ENCODE measurements at places on chromosomes 16 and 17.
A peak's percentile ranks its signal among the peaks of the same experiment; 100 is the strongest.

- no peak for DNase-seq
These were observed 56.0 kb upstream of the LHX1 start for GRCh38 chr17:36881323-36881722.

- DNase-seq = no peak
These were observed 45.0 kb upstream of the NOL11 start for GRCh38 chr17:67672592-67673335.

DNA sequence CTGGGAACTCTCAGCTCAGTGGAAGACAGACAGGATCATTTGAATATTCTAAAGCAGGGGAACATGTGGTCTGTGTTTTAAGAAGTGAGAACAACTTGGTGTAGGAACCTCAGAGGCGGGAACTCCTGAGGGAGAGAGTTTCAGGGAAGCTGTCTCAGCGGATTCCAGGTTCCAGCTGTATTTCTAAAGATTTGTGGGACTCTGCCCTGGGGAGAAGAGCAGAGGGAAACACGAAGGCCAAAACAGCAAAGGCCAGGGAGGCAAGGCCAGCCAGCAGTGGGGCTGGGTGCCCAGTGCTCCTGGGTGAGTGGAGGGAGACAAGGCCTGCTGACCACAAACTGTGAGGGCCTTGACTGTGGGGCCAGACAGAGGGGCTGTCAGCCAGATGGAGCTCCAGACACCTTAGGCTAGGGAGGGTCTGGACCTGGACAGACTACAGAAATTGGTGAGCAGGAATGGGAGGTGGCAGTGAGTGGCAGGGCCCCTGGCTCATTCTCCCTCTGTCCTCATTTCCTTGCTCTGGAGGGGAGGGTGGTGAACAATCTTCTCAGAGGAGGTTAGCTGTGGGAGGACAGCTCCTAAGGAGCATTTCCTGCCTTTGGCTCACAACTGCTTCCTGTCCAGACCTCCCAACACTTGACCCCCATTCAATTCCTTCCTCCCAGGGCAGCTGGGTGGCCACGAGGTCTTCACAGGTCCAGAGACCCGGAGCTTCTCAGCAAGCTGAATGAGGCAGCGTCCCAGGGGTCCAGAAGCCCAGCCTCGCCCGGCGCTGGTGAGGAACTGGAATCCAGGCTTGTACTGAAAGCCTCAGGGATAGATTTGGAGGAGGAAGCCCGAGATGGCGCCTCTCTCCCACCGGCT is 21.0 kb upstream of the FZD2 start:
- DNase-seq = no peak

- DNase-seq = no peak
These were observed 36.9 kb downstream of the CIBAR2 start for GRCh38 chr16:85075236-85075924.

DNA sequence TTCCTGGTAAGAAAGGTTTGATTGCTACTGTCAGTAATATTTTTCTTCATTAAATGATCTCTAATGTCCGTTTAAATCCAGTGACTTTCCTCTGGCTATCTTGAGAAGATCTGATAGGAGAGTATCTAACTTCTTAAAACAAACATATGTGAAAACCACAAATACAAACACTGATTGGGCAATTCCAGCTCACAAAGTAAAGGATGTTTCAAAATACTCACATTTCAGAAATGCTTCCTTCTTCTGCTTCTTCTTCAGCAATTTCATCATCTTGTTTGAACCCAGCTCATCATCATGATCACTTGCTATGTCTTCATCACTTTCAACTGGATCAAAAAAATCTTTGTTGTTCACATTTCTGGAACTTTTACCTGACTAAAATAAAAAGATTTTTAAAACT is 64.3 kb upstream of the RBL2 start:
- no peak for DNase-seq

DNA sequence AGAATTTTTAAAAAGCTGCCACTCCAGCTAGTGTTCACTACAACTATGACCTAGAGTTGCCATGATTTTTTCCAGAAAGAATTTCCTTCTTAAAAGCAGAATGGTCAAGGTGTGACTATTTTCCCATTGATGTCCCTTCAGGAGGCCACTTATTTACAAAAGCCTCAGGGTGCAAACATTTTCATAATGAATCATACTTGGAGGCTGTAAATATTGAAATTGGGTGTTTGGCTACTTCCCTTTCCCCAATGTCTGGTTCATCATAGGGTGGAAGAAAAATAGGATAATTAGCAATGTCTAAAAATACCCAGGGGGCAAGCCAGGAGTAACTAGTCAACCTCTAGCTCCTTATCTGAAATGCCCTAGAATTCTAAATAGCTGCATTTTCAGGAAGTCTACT is 18.8 kb downstream of the AXIN2 start:
- no peak for DNase-seq

DNA sequence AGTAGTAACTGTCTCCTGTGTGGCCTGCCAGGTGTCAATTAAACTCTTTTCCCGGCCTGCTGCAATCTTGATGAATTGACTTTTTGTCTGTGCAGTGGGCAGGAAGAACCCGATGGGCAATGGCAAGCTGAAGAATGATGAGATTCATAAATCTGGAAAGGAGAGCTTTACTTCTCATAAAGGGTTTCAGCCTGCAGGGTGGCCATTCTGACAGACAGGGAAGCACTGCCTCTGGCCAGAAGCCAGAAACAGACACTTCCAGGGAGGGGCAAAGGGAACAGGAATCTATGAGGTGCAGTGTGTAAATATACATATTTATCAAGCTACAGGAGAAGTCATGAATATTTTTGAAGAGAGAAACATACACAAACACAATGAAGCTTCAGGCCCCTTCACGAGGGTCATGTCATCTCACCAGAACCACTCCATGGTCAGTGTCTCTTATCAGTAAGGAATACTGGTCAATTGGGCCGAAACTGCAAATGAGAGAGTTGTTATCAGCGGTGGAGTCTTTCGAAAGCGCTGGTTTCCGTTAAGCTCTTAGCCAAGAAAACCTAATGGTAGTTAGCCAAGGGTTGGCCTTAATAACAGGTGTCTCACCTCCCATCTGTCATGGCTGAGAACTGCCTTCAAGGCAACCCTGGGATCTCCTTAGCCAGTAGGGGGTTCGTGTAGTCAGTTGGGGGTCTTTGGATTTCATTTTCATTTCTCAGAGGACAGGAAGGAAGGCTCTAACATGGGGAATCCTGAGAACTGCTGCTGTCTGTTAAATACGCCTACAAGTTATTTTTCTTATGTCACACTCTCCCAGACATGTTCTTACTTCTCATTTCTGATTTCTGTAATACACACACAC is 1.2 kb upstream of the NARF start:
- DNase-seq = no peak

DNA sequence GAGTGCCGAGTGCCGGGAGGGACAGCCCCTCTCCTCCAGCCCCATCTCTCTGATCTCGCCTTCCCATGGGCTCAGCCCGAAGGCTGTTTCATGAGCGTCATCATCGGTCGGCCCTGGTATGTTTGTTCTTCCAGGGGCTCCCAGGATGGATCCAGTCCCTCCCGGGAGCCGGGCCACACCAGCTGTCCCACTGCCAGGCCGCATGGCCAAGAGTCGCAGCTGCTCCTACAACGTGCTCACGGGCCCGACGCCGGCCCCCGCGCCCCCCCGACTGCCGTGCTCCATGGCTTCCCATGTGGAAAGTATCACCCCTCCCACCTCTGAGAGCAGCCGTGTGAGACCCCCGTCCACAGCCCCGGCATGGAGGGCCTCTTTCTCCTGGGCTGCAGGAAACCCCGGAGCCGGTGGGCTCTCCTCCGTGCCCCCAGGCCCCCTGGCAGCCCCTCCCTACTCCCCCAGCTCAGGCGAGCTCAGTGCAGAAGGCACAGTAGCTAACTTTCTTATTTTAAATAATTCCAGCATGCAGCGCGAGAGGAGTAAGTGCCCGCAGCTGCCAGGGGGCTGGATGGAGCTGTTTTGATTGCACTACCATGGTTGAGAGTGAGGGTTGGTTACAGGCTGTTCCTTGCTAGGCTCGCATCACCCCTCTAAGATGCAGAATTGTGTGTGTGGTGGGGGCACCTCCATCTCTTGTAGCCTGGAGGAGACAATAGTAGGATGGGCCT is 26.6 kb upstream of the GSE1 start:
- DNase-seq = no peak

DNA sequence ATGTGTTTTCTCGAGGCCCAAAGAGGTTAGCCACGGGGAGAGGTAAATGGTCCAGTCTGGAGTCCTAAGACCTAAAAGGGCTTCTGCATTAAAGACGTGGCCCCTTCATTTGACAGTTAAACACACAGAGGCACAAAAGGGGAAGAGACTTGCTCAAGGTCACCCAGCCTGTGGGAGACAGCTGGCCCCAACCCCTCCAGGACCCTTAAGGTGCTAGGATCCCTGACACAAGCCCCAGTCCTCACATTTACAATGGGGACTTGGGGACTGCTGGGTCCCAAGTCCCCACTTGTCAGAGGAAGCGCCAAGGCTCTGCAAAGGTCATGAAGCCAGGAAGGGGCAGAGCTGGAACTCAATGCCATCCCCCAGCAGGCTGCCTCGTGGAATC is 1.7 kb downstream of the ABAT start:
- no peak for DNase-seq

GRCh38 chr16:59698346-59699020 is 964.4 kb upstream of the GOT2 start:
- no peak for DNase-seq

GRCh38 chr17:40491486-40491885 is 9.9 kb downstream of the TNS4 start:
- no peak for DNase-seq

- peak; percentile 20 for DNase-seq
These were observed 14.3 kb upstream of the DYNLRB2 start for GRCh38 chr16:80526418-80527061.

GRCh38 chr16:85869785-85870558 is 29.0 kb upstream of the IRF8 start:
- DNase-seq = no peak

DNA sequence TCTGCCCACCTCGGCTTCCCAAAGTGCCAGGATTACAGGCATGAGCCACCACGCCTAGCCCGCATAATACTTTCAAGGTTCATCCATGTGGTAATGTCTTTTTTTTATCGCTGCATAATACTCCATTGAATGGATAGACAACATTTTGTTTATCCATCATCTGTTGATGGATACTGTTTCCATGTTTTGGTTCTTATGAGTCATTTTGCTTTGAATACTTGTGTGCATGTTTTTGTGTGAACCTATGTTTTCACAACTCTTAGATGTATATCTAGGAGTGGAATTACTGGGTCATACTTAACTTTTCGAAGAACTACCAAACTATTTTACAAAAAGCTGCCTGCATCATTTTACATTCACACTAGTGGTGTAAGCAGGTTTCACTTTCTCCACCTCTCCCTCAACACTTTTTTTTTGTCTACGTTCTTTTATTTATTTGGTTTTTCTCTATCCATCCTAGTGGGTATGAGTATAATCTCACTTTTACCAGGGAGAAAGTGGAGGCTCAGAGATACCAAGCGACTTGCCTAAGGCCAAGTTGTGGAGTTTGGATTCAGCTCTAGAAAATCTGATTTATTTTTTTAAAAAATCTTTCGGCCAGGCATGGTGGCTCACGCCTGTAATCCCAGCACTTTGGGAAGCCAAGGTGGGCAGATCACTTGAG is 151.2 kb downstream of the CMIP start:
- no peak for DNase-seq

- DNase-seq = no peak
These were observed 4.5 kb upstream of the BRCA1 start for GRCh38 chr17:43129671-43130010.

GRCh38 chr17:4263282-4264215 is at the start of gene ANKFY1:
Gene ANKFY1 (minus strand): TSS chr17:4263979. CDS start chr17:4263941, 38 bp downstream.
- DNase-seq = peak; percentile 71

DNA sequence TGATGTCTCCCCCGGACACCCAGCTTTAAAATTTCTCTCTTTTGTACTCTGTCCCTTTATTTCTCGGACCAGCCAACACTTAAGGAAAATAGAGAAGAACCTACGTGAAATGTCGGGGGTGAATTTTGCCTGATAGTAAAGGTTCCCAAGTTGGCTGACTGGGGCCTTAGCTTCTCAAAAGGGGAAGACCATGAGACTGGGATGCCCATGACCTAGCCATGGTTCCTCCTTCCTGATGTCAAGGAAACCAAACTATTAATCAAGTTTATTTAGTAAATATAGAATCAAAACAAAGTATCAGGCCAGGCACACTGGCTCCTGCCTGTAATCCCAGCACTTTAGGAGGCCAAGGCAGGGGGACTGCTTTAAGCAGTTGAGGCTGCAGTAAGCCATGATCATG is 2.4 kb upstream of the EIF1 start:
- no peak for DNase-seq

- DNase-seq = no peak
These were observed 5.1 kb upstream of the MEIOB start for GRCh38 chr16:1877089-1877488.

- no peak for DNase-seq
These were observed 12.1 kb upstream of the DHX8 start for GRCh38 chr17:43471585-43472160.

DNA sequence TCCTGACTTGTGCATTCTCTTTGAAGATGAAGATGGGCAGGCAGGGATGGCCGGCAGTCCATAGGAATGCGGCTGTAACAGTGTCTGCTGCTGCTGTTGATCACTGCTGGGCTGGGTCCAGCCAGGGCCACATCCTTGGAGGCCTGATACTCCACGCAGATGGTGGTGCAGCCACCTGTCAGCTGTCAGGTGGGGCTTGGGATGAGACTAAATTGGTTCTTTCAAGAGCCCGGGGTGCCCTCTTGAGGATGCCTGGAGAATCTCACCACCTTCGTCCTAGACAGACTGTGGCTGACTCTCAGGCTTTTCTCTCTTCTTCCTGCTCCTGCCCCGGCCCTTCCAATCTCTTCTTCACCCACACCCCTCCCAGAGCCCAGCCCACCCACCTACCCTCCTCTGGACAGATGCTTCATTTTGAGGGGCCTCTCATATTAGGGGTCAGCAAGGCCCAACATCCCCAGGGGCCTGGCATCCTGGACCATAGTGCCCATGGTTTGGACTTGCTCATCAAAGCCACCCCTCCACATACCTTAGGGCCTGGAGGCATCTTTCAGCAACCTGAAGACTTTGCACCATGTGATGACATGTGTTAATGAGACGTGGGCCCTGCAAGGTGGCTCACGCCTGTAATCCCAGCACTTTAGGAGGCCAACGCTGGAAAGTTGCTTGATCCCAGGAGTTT is 19.1 kb downstream of the OSBPL7 start:
- DNase-seq = no peak

DNA sequence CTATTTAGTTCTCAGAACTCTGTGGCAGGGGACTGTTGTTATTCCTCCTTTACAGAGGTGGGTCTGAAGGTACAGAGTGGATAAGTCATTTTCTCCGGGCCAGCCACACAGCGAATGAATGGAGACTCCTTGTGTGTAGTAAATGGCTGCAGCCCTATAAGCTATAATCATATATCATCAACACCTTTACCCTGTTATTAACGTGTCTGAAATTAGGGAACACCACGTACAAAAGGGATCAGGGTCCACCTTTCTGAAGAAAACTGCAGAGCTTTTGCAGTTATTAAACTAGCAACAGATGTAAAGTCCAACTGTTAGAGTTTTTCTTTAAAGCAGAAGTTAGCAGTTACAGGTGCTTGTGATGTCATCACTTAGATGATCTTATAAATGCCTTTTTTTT is 696.7 kb downstream of the MAF start:
- DNase-seq = no peak
